Esophagus squamous epithelium (tissue), 5 donors: ENCODE measurements at places on chromosomes 16 and 17. TPM values are rescaled to one million over a fixed set of nuclear protein-coding genes. Genes with fewer than 3 reads are reported as not detected.

DHRS7C gene
- not detected for total RNA-seq

GRCh38 chr17:46968224-46968834 lies 10.7 kb downstream of the RPRML start:
- H3K27ac ChIP-seq: no peak overlapping the region
- no peaks in the 10 kb centered on the region for H3K27me3 ChIP-seq
- DNase-seq: no peak

RAI1 gene
- 17.0 TPM for total RNA-seq

- no peak overlapping the region for H3K4me3 ChIP-seq
- DNase-seq: no peak
- no peaks in the 10 kb centered on the region for H3K27me3 ChIP-seq
- H3K36me3 ChIP-seq: no peaks in the 10 kb centered on the region
- no peaks in the 10 kb centered on the region for H3K4me1 ChIP-seq
- no peak overlapping the region for H3K27ac ChIP-seq
Observed at GRCh38 chr16:79519448-79519847, 81.1 kb downstream of the MAF start.

CORO6 gene
- 2.0 TPM for total RNA-seq

- peaks cover 10% of the 10 kb centered on the region for H3K27me3 ChIP-seq
- no peak for DNase-seq
- H3K36me3 ChIP-seq: peaks cover 21% of the 10 kb centered on the region
Observed at GRCh38 chr17:42101513-42102292, 3.4 kb upstream of the ZNF385C start.

ERCC4 gene
- total RNA-seq: 4.7 TPM

SGCA gene
- 1.9 TPM for total RNA-seq

GRCh38 chr17:19759568-19760549 lies 11.8 kb upstream of the ALDH3A1 start:
- no peaks in the 10 kb centered on the region for H3K27me3 ChIP-seq
- no peak for DNase-seq
- H3K4me3 ChIP-seq: no peak overlapping the region

- no peaks in the 10 kb centered on the region for H3K27me3 ChIP-seq
- peaks cover 62% of the 10 kb centered on the region for H3K4me1 ChIP-seq
- H3K27ac ChIP-seq: peak overlapping the region; percentile 77
- no peak for DNase-seq
- peak overlapping the region; percentile 78 for H3K4me3 ChIP-seq
Observed at GRCh38 chr16:1311738-1312466, 2.5 kb downstream of the UBE2I start.

RCVRN gene
- total RNA-seq: not detected

DNA sequence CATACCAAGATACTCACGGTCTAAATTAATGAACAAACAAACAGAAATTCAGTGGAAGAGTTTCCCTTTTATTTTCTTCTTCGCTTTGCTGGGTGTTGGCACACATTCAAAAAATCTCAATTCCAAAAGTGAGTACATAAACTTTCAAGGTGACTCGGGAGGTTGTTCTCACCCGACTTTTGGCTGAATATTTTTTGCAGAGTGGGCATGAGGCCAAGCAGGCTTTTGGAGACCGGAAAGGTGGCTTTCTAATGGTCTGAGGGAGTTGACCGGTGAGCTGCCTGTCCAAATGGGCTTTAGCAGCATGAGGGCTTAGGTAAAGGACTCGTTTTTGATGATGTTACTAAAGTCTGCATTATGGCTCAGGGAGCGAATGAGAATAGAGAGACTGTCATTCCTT lies 318.7 kb downstream of the CPPED1 start:
- H3K27ac ChIP-seq: no peak overlapping the region
- no peak for DNase-seq
- H3K27me3 ChIP-seq: no peaks in the 10 kb centered on the region
- no peak overlapping the region for H3K4me3 ChIP-seq
- H3K36me3 ChIP-seq: no peaks in the 10 kb centered on the region

GRCh38 chr17:48011405-48012150 lies 26.0 kb downstream of the COPZ2 start:
- peaks cover 91% of the 10 kb centered on the region for H3K27me3 ChIP-seq
- H3K4me1 ChIP-seq: peaks cover 15% of the 10 kb centered on the region
- no peak overlapping the region for H3K27ac ChIP-seq
- peak overlapping the region; percentile 19 for H3K4me3 ChIP-seq
- H3K36me3 ChIP-seq: no peaks in the 10 kb centered on the region

- no peaks in the 10 kb centered on the region for H3K27me3 ChIP-seq
- H3K4me3 ChIP-seq: no peak overlapping the region
- H3K27ac ChIP-seq: no peak overlapping the region
Observed at GRCh38 chr16:314351-314750, 31.4 kb downstream of the PDIA2 start.

DNA sequence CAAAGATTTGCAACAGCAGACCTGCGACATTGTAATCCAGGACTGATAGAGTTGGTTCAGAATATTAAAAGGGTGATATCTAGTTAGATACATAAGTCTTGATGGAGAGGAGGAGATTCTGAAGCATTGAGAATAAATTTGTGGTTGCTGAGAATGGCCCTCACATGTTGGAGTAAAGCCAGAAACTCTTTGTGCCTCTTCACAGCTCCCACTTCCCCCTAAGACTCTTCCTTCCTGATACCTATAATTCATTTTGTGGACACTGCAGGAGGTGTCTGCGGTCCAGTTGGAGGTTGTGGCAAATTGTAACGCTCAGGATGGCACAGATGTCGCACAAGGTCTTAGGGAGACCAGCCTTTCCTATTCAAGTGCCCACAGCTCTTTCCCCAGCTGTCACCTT lies 17.5 kb downstream of the WWOX start:
- H3K36me3 ChIP-seq: no peaks in the 10 kb centered on the region
- no peaks in the 10 kb centered on the region for H3K4me1 ChIP-seq
- no peak overlapping the region for H3K4me3 ChIP-seq
- no peak overlapping the region for H3K27ac ChIP-seq
- DNase-seq: no peak
- no peaks in the 10 kb centered on the region for H3K27me3 ChIP-seq

DNA sequence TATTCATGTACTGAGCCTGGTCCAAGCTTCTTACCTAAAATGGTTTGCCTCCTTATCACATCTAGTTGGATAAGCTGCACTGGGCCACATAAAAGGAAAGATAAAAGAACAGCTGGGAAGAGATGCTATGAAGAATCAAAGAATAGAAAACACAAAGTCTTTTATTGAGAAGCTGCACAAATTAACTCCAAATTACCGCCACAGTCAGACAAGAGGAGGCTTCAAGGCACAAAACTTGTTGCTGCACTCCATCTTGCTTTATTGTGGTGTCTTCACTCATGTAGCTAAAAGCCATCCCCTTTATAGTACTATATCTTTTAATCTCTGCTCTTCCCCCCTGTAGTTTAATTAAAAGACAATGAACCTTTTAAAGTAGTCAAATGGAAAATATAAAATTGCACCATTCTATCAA lies 330.6 kb upstream of the PMFBP1 start:
- no peaks in the 10 kb centered on the region for H3K27me3 ChIP-seq
- no peaks in the 10 kb centered on the region for H3K4me1 ChIP-seq
- H3K36me3 ChIP-seq: no peaks in the 10 kb centered on the region
- H3K27ac ChIP-seq: no peak overlapping the region
- no peak for DNase-seq

GRCh38 chr17:14940108-14940937 lies 324.8 kb downstream of the PMP22 start:
- H3K4me1 ChIP-seq: peaks cover 37% of the 10 kb centered on the region
- H3K27me3 ChIP-seq: no peaks in the 10 kb centered on the region
- no peaks in the 10 kb centered on the region for H3K36me3 ChIP-seq
- DNase-seq: no peak

DNA sequence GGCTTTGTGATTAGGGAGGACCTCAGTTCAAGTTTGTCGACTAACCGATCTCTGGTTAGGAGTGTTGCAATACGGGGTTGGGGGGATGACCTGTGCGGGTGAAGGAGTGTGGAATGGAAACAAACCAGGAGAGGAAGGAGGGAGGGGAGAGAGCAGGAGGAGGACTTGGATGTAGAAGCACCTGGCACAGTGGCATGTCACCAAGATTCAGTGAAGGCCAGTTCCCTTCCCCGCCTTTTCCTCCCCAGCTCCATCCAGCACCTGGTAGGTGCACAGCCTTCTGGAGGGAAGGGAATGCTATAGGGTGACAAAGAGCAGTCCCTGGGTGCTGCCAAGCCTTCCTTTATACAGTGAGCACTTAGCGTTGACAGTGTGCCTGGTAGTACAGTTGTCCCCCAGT lies 107.4 kb upstream of the CRHR1 start:
- H3K4me1 ChIP-seq: no peaks in the 10 kb centered on the region
- H3K27me3 ChIP-seq: peaks cover 44% of the 10 kb centered on the region
- DNase-seq: no peak
- no peak overlapping the region for H3K27ac ChIP-seq
- H3K36me3 ChIP-seq: no peaks in the 10 kb centered on the region

DNA sequence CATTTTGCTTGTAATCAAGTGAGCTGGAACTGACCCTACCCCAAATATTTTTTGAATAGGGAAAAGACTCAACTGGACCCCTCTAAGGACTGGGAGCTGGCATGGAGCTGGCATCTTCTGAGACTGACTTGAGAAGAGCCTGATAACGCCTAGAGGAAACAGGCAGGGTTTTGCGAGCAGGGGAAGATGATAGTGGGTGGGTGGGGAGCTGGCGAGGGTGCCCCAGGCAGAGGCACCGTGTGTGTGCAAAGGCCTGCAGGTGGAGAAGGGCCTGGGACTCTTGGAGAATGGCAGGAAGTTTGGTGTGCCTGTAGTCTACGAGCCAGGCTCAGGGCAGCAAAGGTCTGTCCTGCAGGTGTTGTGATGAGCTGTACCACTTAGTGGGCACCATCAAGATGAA lies 4.1 kb downstream of the CRISPLD2 start:
- DNase-seq: no peak
- peaks cover 14% of the 10 kb centered on the region for H3K4me1 ChIP-seq
- H3K36me3 ChIP-seq: no peaks in the 10 kb centered on the region
- H3K27me3 ChIP-seq: peaks cover 54% of the 10 kb centered on the region

DNA sequence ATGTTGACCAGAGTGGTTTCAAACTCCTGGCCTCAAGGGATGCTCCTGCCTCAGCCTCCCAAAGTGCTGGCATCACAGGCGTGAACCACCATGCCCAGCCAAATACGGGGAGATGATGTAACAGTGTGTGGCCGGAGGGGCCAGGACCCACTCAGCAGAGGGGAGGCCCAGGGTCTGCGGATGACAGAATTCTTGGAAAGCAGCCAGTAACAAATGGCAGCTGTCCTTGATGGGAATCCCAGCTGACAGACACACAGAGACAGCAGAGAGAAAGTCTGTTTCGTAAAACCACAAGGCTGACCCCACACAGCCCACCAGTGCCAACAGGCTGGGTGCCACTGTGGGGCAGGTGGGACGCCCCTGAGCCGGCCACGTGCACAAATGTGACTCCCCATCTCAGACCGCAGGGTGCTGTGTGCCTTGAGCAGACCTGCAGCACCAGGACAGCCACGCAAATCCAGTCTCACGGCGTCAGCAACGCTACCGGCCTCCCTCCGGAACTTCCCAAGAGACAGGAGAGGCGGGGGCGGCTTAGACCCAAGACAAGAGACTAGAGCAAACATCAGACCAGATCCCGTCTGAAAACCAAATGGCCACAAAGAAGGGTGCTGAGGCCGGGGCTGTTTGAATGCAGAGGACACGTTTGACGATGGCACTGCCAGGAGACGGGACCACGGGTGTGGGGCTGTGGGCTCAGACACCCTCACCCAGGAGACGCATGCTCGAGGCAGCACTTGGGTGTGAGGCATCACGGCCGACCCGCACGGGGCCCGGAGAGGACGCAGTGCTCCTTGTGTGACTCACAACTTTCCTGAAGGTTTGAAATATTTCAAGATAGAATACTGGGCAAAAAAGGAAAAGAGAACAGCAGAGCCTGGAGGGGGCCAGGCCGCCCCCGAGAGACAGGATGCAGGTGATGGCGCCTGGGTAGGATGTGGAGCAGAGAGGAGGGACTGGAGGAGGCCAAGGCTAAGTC lies 24.6 kb downstream of the CTU2 start:
- H3K27me3 ChIP-seq: no peaks in the 10 kb centered on the region
- DNase-seq: no peak
- H3K27ac ChIP-seq: no peak overlapping the region
- H3K36me3 ChIP-seq: peaks cover 47% of the 10 kb centered on the region

DNA sequence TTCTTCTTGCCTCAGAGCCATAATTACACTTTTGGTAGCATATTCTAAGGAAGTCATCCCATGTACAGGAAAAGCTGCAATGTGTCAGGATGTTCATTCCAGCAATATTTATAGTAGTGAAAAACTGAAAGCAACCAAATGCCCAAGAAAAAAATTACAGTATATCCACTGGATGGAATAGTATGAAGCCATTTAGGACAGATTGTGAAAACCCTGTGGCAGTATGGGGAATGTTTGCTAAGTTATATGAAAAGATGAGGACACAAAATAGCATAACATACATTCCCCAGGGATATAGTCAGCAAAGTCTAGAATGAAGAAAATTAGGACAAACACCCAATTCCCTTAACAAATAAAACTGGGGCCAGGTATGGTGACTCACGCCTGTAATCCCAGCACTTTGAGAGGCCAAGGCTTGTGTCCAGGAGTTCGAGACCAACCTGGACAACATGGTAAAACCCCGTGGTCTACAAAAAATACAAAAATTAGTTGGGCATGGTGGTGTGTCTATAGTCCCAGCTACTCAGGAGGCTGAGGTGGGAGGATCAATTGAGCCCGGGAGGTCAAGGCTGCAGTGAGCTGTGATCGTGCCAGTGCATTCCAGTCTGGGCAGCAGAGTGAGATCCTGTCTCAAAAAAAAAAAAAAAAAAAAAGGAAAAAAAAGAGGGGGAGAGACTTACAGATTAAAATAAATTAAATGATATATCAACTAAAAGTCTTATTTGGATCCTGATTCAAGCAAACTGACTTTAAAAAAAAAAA lies 2.3 kb downstream of the LRRC3C start:
- no peaks in the 10 kb centered on the region for H3K36me3 ChIP-seq
- no peak for DNase-seq
- H3K27me3 ChIP-seq: no peaks in the 10 kb centered on the region

GRCh38 chr17:30249460-30249859 lies 14.0 kb upstream of the SLC6A4 start:
- DNase-seq: no peak
- no peaks in the 10 kb centered on the region for H3K4me1 ChIP-seq
- H3K27me3 ChIP-seq: no peaks in the 10 kb centered on the region
- H3K36me3 ChIP-seq: peaks cover 3% of the 10 kb centered on the region

DNA sequence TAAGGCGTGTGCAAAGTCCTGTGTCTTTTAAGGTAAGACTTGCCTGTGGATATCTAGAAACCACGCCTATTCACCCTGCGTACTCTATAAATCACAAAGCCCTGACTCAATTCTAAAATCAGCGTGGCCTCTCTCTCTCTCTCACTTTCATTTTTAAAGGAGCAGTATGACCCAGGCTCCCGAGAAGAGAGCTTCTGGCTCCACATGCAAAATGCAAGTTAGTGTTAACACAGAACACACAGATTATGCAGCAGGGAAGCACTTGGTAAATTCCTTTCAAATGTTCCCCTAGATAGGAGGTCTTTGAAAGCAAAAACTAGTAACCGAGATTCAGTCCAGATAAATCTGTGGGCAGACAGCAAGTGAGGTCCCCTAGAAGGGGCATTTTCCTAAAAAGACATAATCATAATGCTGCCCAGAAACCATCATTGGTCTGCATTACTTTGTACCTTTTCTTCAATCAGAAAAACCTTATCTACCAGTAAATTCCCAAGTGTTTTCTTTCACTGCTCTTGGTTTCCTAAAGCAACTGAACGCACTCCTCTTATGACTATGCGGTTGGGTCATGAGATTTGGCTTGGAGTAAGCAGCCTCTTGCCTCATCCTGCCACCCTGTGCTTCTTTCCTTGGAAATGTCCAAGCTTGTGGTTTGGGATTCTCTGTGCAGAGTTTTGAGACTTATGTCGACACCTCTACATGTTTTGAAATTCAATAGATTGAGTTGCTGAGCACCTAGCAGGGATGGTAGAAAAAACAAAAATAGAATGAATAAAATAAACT lies 31.7 kb upstream of the KCNJ2 start:
- H3K4me1 ChIP-seq: peaks cover 22% of the 10 kb centered on the region
- no peak for DNase-seq
- peak overlapping the region; percentile 90 for H3K27ac ChIP-seq
- peak overlapping the region; percentile 36 for H3K4me3 ChIP-seq
- no peaks in the 10 kb centered on the region for H3K27me3 ChIP-seq
- no peaks in the 10 kb centered on the region for H3K36me3 ChIP-seq
